ENCODE measurements at places on chromosomes 7 and 10.

- DNase-seq, result no peak
Measured at GRCh38 chr7:69827558-69827957, 229.3 kb downstream of the AUTS2 start.

GRCh38 chr7:50339990-50340500, 35.5 kb downstream of the IKZF1 start:
- DNase-seq, result no peak

GRCh38 chr7:125563557-125563956, 633.9 kb upstream of the POT1 start:
- no peak for DNase-seq

DNA sequence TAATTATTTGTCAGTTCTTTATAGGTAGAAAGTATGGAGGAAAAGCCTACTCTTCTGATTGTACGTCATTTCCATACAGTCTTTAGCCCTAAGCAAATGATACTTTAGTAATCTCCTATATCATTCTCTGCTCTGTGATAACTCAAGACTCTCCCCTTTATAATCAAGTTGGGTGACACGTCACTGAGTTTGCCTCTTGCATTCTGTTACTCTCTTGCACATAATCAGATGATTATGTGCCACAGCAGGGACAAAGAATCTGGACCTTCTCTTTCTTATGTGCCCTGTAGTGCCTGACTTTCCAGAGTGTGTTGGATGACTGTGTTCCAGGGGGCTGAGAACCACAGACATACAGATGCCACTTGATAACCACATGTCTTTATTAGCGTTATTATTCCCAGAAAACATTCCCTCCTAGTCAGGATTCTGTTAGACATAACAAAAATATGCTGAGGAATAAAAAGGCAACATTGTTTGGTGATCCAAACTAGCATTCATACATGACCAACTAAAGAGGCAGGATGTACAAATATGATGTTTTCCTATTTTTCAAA, 116.4 kb upstream of the HGF start:
- no peak for DNase-seq

GRCh38 chr7:95092324-95092723, 184.9 kb downstream of the PPP1R9A start:
- no peak for DNase-seq

- DNase-seq, result no peak
Measured at GRCh38 chr10:131271966-131272365, 39.6 kb downstream of the TCERG1L start.

- DNase-seq, result no peak
Measured at GRCh38 chr10:3487228-3487627, 297.8 kb downstream of the KLF6 start.

GRCh38 chr10:75926763-75927162, 495.3 kb downstream of the LRMDA start:
- DNase-seq, result no peak

GRCh38 chr7:132117181-132117580, 459.1 kb downstream of the PLXNA4 start:
- DNase-seq, result peak; percentile 29

- DNase-seq, result no peak
Measured at GRCh38 chr7:6170571-6171531, 101.6 kb downstream of the CYTH3 start.

DNA sequence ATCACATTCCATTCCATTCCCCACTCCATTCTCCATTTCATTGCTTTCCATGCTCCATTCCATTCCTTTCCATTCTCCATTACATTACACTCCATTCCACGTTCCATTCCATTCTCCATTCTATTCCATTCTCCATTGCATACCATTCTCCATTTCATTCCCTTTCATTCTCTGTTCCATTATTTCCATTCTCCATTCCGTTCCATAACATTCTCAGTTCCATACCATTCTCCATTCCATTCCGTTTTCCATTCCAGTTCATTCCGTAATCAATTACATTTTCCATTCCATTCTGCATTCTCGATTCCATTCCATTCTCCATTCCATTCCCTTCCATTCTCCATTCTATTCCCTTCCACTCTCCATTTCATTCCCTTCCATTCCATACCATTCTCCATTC, 86.4 kb downstream of the NSUN6 start:
- no peak for DNase-seq

DNA sequence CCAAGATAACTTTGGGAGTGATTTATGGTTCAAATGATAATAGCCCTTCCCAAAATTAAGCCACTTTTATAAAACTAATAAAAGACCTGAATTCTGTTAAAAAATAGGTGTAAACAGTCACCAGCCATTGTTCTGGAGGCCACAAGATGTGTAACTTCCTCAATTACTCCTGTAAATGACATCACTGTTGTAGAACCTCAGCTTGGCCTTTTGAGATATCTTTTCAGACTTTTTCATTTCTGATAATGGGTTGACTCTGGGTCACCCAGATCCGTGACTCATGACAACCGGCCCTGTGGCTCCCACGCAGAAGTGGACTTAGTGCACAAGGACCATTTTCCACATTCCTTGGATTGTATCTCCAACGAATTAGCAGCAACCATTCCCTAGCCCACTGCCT, 106.6 kb downstream of the DKK1 start:
- DNase-seq, result no peak

- no peak for DNase-seq
Measured at GRCh38 chr10:97138846-97139245, 46.9 kb downstream of the SLIT1 start.

GRCh38 chr7:35252612-35253459, 1.1 kb downstream of the TBX20 start:
- peak; percentile 43 for DNase-seq

DNA sequence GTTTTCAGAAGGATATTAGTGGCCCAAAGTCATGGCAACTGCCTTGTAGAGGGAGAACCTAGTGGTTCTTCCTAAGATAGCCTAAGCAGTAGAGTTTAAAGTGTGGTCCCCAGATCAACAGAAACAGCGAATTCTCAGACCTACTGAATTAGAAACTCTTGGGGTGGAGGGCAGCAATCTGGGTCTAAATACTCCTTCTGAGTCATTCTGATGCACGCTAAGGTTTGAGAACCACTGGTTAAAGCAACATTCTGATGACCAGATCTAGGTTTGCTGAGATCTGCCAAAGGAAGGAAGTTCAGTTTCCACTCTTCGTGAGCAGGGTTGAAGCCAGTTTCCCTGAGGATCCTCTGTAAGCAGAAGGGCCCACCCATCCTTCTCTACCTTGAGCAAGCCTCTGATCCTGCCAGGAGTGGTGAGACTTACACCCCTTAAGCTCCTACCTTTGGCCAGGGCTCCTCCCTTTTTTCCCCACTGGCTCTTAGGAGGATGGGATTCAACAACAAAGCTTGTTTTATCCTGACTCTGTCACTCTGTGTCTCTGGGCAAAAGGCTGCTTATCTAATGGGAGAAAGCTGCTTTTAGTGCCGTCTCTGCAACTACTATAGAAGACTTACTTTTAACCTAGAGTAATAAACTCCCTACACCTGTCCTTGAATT, 26.8 kb upstream of the TRUB1 start:
- no peak for DNase-seq

GRCh38 chr10:117899181-117899683, 147.5 kb downstream of the RAB11FIP2 start:
- no peak for DNase-seq

- DNase-seq, result no peak
Measured at GRCh38 chr10:558364-558763, 131.1 kb downstream of the DIP2C start.

DNA sequence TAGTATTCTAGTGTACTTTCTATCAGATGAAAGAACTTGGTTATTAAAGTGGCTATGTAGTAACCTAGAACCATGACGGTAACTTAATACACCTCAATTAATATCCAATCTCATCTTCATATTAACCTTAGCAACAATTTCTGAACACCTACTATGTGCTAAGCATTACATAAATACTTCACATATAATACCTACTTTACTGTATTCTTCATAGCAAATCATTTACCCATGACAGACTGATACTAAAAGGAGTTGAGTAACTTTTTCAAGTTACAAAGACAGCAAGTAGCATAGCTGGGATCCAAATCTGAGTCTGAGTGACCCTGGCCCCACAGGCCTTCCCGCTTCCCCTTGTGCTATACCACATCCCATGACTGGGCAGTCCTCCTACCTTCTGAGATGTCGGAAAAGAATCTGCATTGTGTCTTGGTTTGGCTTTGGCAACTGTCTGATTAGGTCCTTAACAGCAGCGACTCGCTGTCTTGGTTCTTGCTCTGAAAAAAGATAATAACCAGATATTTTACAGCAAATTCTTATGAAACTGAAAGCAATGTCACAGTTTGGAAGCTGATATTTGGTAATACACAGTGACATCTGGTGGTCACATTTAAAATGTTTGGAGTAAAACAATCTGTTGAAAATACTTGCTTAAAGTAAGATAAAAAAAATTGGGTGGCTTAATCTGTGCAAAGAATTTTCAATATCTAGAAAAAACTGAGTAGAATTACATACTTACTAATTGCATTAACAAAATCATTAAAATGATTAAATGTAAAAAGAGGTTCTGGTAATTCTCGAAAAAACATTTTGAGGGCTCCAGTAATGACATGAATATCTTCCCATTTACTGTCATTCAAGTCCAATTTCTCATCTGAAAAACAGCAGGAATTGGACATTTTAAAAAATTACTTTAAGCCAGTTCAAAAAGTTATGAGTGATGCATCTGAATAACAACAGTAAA, 120.1 kb downstream of the ARHGAP12 start:
- peak; percentile 21 for DNase-seq

DNA sequence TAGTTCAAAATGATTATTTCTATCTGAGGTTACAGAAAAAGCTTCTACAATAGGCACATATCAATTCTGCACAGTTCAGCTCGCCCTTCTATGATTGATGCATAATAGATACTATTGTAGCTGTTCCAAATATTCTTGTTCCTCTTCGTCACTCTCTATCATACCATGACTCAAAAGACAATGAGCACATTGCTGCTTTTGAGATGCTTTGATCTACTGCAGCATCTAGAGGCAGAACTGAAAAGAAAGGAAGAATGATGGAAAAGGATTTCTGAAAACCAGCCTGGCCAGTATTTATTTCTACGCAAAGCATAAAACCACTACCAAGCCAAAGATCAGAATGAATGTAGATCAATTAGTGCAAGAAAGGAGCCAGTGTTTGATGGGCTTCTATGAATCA, 59.3 kb upstream of the PLXDC2 start:
- no peak for DNase-seq

- DNase-seq, result no peak
Measured at GRCh38 chr7:117193564-117193963, 129.3 kb downstream of the WNT2 start.

- no peak for DNase-seq
Measured at GRCh38 chr7:142134909-142135308, 23.4 kb downstream of the MGAM2 start.

GRCh38 chr7:8382004-8382730, 51.2 kb upstream of the NXPH1 start:
- DNase-seq, result no peak

DNA sequence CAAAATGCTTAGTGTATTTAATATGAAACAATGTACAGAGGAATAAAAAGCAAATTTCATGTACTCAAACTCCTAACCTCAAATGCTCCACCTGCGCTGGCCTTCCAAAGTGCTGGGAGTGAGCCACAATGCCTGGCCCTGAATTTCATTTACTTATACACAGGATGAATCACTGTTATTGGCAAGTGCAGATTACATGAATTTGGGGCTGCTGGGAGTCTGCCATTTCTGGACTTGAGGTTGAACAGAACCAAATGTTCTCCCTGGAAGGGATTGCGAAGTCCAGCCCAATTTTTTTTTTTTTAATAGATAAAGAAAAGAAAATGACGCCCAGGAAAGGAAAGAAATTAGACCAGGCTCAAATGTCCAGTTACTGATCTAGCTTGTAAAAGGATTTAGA, 6.8 kb upstream of the CSTF2T start:
- DNase-seq, result no peak

DNA sequence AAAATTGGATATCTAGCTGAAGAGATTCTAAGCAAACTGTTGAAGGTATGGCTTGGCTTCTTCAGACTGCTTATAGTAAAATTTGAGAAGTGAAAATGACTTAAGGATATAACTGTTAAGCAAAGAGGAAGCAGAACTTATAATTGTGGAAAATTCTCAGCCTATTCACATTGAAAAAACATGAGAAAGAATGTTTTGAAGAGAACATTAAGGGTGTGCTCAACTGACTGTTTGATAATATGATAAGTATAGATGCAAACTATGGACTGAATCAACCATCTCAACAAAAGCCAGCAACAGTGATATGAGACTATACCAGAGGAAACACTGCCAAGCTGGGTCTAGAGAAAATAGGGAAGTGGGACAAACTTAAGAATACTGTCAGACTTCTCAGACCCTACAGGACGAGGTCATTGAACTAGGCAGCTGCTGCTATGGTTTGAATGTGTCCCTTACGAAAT, 133.1 kb upstream of the PPP1R3A start:
- no peak for DNase-seq
